ENCODE measurements at places on chromosomes 3 and 15.

- no peak for DNase-seq
Measured at GRCh38 chr15:55402707-55403106, 5.5 kb downstream of the CCPG1 start.

- no peak for DNase-seq
Measured at GRCh38 chr3:49013738-49014660, 4.4 kb downstream of the DALRD3 start.

- DNase-seq: no peak
Measured at GRCh38 chr15:67941648-67942310, 101.9 kb upstream of the RNU6-1 start.

DNA sequence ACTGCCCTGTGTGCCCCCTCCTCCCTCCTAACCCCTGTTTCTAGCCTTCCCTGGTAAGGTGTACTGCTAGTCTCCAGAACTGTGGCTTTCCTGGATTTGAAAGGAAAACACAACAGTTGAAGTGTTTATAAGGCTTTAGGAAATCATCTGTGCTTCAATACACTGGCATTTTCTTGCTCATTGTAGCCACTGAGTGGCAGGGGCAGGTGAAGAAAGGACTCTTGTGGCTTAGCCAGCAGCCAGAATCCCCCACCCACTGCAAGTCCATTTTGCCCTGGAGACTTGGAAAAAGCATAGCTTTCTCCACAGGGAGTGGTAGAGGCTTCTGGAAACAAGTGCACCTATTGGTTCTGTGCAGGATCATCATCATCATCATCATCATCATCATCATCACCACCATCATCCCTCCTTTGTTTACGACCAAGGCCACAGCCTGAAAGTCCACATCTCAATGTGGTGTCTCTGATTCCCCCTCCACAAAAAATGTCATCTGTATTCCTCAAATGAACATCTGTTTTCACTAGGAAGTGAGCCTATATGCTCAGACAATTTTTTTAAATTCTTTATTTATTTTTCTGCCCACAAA is 33.4 kb downstream of the AQP9 start:
- DNase-seq: no peak

- DNase-seq: no peak
Measured at GRCh38 chr15:52076889-52077781, 35.4 kb downstream of the BCL2L10 start.

DNA sequence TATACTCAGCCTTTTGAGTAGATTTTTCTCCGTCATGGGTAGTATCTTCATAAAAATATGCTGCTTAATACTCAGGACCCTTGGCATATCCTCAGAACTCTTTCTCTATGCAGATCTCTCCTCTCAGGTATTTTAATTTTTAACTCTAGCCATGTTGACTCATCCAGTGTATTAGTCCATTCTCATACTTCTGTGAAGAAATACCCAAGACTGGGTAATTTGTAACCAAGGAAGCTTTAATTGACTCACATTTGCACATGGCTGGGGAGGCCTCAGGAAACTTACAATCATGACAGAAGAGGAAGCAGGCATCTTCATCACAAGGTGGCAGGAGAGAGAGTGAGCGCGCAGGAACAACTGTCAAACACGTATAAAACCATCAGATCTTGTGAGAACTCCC is 129.3 kb upstream of the CD96 start:
- no peak for DNase-seq

GRCh38 chr3:58041826-58042324 is 33.7 kb downstream of the FLNB start:
- no peak for DNase-seq

- DNase-seq: no peak
Measured at GRCh38 chr3:10548992-10549391, 43.6 kb upstream of the ATP2B2 start.

DNA sequence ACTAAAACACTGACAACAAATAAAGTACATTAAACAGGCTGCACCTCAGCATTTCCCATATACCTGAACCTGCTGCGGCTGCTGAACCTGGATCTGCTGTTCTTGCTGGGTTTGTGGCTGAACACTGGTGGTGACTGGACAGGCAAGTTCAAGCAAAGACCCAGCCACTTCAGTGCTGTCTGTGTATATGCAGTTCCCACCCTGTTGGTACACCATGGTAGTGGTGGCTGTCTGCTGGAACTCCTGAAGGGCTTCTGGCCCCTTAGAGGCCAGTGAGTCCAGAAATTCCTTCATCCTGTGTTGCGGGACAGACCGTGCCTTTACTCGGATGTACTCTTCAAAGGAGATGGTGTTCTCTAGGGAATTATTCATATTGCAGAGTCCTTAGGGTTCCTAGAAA is 17.2 kb downstream of the QRICH1 start:
- no peak for DNase-seq

DNA sequence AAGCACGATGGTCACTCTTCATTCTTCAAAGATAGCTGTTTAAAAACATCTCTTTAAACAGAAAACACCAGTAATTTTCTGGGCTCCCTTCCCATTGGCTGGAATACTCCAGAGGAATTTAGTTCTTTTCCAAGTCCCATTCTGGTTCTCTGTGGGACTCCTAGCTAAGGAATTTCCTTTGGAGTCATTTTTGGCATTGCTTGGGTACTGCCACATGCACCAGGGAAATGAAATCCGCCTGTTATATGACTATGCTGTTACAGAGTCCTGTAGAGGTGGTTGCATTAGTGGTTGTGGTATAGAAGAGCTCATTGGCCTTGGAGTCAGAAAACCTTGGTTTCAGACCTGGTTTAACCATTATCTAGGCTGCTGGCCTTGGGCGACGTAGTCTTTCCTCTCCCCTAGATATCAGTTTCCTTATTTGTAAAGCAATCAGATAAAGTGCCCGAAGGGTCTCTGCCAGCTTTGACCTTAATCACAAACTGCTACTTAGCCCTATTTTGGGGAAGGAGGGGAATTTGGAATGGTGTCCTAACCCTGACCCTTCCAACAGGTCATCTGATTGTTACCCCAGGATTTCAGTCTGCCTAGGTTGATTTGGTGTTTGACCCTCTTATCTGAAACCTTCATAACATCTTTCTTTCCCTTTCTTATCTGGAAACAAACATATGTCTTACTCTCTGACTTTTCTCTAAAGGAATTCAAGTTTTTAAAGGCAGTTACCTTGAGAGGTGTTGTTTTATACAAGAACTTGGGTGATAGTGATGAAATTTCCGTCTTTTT is 13.4 kb downstream of the RTP1 start:
- no peak for DNase-seq
